Stimulated activated CD4-positive, alpha-beta T cell treated with anti-CD3 and anti-CD28 coated beads, Interleukin-12 subunit alpha, Interleukin-12 subunit beta, amount 100 ng/mL, for 24 hours (primary cell): ENCODE measurements at places on chromosomes 5 and 9.

GRCh38 chr5:135116160-135116561 is 82.1 kb upstream of the PITX1 start:
- DNase-seq, result no peak

DNA sequence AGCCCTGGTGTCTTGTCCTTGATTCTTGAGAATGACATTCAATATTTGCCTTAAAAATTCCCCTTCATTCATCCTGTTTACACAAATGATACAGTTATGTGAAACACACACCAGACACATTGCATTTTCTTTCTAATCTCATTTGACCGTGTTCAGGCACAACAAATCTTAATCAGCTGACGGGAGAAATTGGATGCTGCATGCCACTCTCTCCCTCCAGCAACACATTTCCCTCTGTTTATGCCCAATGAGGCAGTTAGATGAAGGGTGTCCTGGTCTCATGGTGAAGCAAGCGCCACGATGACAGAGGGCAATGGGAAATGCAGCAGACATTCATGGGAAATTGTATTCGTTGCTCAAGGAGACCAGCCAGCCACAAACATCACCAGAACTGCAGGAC is 3.2 kb upstream of the FGF1 start:
- DNase-seq, result no peak

DNA sequence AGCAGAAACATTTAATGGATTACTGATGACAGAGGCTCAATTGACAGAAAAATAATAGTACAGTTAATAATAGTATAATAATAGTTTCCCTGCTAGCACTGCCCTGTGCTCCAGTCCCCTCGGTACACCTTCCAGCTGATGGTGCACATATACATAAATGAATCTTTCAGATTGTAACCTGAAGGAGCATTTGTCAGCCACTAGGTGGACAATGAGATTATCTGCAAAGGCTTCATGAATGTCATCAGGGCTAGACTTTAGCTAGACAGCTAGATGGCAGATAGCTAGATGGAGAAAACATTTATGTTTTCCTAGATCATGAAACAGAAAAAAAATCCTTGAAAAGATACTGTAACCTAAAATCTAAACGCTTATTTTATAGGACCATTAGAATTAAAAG is 304.4 kb upstream of the SMC2 start:
- DNase-seq, result no peak

GRCh38 chr9:135152614-135153334 is 65.3 kb downstream of the OLFM1 start:
- no peak for DNase-seq

DNA sequence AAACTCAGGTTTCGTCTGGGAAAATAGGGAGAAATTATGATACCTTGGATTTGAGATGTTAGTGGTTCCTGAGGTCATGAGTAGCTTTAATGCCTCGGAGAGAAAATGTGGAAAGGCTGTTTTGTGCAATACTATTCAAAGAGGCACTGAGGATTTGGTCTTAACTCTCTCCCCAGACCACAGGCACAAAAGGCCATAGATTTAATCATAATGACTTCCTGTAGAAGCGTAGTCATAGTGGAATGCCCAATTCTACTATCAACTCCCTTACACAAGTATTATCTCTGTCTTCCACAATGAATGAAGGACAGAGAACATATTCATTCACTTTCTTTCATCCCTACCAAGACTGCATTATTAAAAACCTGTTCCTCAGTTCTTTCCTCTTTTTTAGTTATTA is 153.0 kb upstream of the FTMT start:
- DNase-seq, result no peak

- DNase-seq, result no peak
Observed at GRCh38 chr9:98897745-98898144, 46.0 kb upstream of the COL15A1 start.

- DNase-seq, result no peak
Observed at GRCh38 chr9:69412741-69413150, 87.7 kb downstream of the ENTREP1 start.

DNA sequence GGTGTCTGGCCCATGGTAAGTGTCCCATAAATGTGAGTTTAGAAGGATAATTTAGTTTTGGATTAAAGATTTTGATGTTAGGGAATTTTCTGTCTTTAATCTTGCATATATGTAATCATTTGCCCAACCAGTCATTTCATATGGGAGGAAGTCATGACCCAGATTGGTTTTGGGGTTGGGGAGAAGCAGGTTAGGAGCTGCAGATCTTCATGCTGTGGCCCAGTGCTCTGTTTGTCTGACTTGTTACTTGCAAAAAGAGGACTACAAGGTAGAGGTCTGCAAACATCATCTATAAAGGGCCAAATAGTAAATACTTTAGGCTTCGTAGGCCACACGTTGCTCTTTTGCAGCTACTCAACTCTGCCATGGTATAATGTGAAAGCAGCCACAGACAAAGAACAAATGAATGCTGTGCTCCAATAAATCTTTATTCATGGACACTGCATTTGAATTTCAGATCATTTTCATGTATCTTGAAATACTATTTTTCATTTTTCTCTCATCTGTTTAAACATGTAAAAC is 16.8 kb downstream of the OSTF1 start:
- DNase-seq, result no peak

- DNase-seq, result no peak
Observed at GRCh38 chr9:136996361-136997292, at the start of gene CLIC3. Gene CLIC3, minus strand, starts transcription at chr9:136996568. Its CDS starts 25 bp downstream, at chr9:136996543.

- no peak for DNase-seq
Observed at GRCh38 chr9:20873240-20873865, 158.1 kb downstream of the HACD4 start.

DNA sequence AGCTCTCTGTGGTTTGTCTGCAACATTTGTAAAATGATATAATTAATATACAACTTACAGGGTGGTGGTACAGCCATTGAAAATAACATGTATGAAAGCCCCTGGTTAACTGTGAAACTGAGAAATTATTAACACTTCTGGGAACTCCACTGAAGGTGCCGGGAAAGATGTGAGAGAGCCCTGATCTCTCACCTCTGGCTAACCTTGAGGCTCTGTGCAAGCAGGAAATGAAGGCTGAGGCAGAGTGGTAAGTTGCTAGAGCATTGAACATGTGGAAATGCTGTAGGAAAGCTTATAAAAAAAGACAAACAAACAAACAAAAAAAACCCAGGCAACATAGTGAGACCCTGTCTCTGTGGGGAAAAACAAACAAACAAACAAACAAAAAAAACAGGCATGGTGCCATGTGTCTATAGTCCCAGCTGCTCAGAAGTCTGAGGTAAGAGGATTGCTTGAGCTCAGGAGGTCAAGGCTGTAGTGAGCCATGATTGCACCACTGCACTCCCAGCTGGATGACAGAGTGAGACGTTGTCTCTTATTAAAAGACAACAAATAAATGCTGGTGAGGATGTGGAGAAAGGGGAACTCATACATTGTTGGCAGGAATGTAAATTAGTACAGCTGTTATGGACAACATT is 7.5 kb downstream of the CATSPER3 start:
- no peak for DNase-seq

GRCh38 chr5:93141969-93142368 is 439.1 kb downstream of the NR2F1-AS1 start:
- no peak for DNase-seq

DNA sequence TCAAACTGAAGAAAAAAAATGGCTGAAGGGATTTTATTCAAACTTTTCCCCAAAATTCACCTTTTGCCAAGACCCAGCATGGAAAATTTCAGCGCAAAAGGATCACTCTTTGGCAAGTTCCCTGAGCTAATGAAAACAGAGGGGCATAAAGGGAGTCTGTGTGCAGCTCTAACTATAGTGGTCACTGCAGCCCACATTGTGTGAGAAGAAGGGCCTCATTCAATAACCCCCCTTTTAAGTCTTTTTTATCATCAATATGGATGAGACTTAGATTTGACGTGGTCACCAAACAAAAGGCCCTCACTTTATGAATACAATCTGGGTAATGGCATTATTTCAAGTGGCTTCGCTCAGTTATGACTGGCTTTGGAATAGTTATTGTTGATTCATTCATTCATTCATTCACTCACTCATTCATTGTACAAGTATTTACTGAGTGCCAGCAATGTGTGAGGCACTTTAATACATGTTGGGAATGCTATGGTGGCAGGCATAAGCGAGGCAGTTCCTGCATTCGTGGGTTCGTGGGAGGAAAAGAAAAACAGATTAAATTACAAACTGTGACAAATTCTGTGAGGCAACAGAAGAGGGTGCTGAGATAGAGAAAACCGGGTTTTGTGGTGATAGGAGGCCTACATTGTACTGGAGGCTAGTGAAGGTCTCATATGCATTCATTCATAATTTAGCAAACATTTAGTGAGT is 145.7 kb upstream of the KLF4 start:
- DNase-seq, result no peak

- DNase-seq, result no peak
Observed at GRCh38 chr5:119353213-119353612, 2.6 kb upstream of the TNFAIP8 start.

- no peak for DNase-seq
Observed at GRCh38 chr5:129670957-129671500, 76.9 kb upstream of the MINAR2 start.

DNA sequence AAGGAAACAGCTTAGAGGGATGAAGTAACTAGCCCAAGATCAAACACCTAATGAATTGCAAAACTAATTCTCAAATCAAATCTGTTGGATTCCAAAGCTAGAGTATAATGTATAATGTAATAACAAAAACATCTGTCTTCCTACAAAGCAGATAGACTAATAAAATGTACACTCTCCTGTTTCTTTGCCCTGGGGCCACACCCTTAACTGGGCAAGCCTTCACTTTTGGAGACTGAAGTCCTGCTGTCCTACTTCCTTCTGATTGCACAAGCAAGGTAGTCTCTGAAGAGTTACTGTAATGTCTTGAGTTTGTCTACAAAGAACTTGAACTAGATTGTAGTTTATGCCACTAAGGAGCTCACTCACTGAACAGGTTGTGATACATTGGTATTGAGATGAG is 2.5 kb downstream of the TTC1 start:
- no peak for DNase-seq

- DNase-seq, result no peak
Observed at GRCh38 chr5:26719803-26720202, 318.6 kb downstream of the CDH9 start.

- no peak for DNase-seq
Observed at GRCh38 chr9:129406278-129407225, 214.3 kb downstream of the C9orf50 start.

DNA sequence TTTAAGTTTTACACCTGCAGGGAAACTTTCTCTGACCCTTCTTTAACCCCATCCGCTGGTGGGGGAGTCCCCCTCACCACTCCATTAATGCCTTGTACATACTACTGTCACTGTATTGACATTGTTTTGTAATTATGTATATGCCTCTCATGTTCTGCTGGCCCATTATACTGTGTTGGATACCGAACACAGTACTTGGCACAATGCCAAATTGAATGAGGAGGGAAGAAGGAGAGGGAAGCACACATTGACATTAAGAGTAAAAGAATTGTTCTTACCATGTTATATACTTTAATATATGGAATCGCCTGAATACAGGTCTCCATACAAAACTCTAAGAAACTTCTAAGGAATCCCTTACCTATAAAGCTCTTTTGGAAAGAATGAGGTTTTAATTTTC is 73.6 kb upstream of the GRHPR start:
- no peak for DNase-seq

GRCh38 chr5:103224894-103225246 is 33.7 kb upstream of the MACIR start:
- no peak for DNase-seq

DNA sequence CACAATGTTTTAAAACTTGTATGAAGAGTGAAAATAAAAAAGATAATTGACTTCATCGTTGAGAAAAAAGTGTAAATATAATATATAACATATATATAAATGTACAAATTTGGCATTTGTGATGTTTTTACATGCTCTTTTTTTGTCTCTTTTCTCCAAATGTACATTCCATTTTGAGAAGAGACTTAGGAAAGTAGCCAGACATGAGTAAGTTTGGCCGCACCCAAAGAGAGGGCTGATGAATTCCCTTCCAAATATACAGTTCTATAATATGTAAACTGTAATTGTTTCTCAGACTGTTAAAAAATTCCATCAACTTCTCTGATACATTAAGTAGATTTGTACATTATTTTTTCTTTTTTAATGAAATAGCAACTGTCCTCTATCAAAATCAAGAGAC is 193.2 kb upstream of the MAP3K1 start:
- DNase-seq, result no peak

GRCh38 chr5:178664141-178664540 is 37.3 kb upstream of the CLK4 start:
- no peak for DNase-seq

- DNase-seq, result no peak
Observed at GRCh38 chr5:177594071-177594470, 2.1 kb downstream of the TMED9 start.

DNA sequence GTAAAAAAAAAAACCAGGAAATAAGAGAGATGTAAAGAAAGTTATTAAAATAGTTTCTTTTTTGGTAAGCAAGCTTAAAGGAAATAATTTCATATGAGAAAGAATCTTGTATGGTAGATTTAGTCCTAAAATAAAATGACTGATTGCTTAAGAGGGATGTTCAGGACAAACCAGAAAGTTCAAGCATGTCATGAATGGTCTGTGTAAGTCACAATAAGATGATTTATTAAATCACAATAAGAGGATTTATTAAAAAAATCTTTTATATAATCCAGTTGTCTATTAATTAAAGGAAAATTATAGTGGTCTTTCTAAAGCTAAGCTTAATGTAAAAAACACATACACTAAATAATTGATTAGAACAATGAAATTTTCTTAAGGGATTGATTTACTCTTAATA is 91.8 kb upstream of the OR13F1 start:
- DNase-seq, result no peak

DNA sequence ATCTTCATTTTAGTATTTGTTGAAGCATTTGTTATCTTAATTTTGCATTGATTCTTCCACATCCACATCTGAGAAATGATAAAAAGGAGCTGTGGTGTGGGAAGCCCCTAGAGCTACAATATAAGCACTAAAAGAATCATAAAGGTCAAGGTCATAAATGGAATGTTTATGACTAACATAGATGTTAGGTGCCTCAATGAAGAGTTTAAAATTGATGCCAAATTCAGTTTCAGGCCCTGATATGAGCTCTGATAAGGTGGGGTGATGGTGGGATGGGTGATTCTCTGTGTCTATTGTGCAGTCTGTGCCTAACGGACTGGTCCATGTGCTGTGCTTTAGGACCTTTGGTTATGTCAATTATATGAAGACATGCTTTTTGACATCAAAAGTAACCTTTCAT is 61.2 kb upstream of the CAMK4 start:
- DNase-seq, result no peak

DNA sequence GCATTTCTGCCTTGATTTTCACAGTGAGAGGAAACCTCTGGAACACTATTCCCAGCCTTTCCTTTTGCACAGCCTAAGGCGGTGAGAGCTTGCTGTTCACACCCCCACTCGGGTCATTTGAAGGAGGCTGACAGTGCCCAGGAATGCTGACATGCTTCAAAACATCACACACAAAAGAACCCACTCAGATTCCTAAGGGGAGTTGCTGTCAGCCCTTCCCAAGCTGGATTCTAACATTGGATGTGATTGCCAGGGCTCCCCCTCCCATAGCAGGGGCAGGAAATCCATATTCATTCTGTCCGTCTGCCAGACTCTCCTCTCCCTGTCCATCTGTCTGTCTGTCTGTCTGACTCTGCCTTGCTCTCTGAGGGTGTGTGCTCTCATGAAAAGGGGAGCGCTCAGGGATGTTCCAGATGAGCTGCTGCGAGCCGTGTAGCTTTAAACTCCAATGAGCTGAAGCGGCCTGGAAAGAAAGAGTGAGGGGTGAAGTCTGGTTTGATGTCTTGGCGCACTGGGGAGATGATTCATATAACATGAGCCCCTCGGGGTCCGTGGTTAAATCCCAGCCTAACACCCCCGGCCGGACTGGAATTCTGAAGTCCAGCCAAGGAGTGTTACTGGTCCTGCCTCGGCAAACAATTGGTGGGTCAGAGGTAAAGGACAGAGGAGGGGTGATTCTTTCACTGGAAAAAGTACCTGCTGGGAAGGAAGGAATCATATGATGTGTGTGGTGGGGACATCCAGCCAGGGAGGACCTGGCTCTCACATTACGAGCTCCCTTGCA is 517.0 kb downstream of the CCDC171 start:
- DNase-seq, result no peak
